T-helper 2 cell treated with Interferon-gamma antibody and Interleukin-4, amounts not matched to agents 100 ng/mL and 5 ng/mL, for 36 hours (primary cell): ENCODE measurements at places on chromosomes 4 and X. TPM values are rescaled to one million over a fixed set of nuclear protein-coding genes. Genes with fewer than 3 reads are reported as not detected.

ANKRD17 gene
- 60.1 and 60.8 TPM in 2 replicates for total RNA-seq

MAGEA12 gene
- not detected in 2 replicates for total RNA-seq

SSX3 gene
- not detected in 2 replicates for total RNA-seq

NWD2 gene
- not detected in 2 replicates for total RNA-seq

GLA gene
- total RNA-seq = 30.8 and 36.0 TPM in 2 replicates

HNRNPH2 gene
- 41.5 and 42.2 TPM in 2 replicates for total RNA-seq

S100P gene
- 34.1 and 37.1 TPM in 2 replicates for total RNA-seq

PAGE5 gene
- total RNA-seq = 0.43 TPM in 1 of 2 replicates, not detected in the other

LONRF3 gene
- 0.14 TPM in 1 of 2 replicates, not detected in the other for total RNA-seq

TRIM60 gene
- not detected in 2 replicates for total RNA-seq
